ENCODE measurements at places on chromosomes 6 and 20. TPM values are rescaled to one million over a fixed set of nuclear protein-coding genes. Genes with fewer than 3 reads are reported as not detected.

The BMP7 gene
- under 0.01 TPM for total RNA-seq

The PAX1 gene
- not detected for total RNA-seq

The FAM209A gene
- not detected for total RNA-seq

The LIN28B gene
- total RNA-seq: not detected

The ENTPD6 gene
- total RNA-seq: 44.9 TPM

The OR12D3 gene
- total RNA-seq: not detected

The RBM39 gene
- 325 TPM for total RNA-seq

The FAM110A gene
- total RNA-seq: 0.47 TPM

The DZANK1 gene
- 1.2 TPM for total RNA-seq

The AGER gene
- 0.15 TPM for total RNA-seq

The KIAA1755 gene
- total RNA-seq: 0.59 TPM

The SRMS gene
- not detected for total RNA-seq

The OSTM1 gene
- total RNA-seq: 13.1 TPM

The TRIM15 gene
- total RNA-seq: not detected

The SEL1L2 gene
- total RNA-seq: 0.23 TPM

The CRISP3 gene
- not detected for total RNA-seq

The AKAP12 gene
- 65.8 TPM for total RNA-seq

The PRND gene
- not detected for total RNA-seq

The INSM1 gene
- total RNA-seq: not detected

The PRDM13 gene
- not detected for total RNA-seq

The ERVFRD-1 gene
- not detected for total RNA-seq

The MAP3K5 gene
- 5.0 TPM for total RNA-seq

The LY6G6D gene
- total RNA-seq: not detected

The RBPJL gene
- not detected for total RNA-seq

The CPXM1 gene
- 32.2 TPM for total RNA-seq

The UBE2V1 gene
- 36.0 TPM for total RNA-seq

The CRYBG1 gene
- 3.7 TPM for total RNA-seq

The PRRC2A gene
- total RNA-seq: 24.8 TPM

The RHAG gene
- not detected for total RNA-seq

The RRAGD gene
- 4.9 TPM for total RNA-seq

The GJA10 gene
- total RNA-seq: not detected

The SNX21 gene
- total RNA-seq: 27.1 TPM

The GSTA2 gene
- not detected for total RNA-seq

The OTOR gene
- total RNA-seq: not detected

The ISM1 gene
- total RNA-seq: not detected

The C20orf144 gene
- total RNA-seq: 0.15 TPM

The TBX18 gene
- 44.2 TPM for total RNA-seq

The RAB44 gene
- total RNA-seq: not detected

The HUS1B gene
- total RNA-seq: 0.68 TPM

The DAAM2 gene
- 19.3 TPM for total RNA-seq

The EDN3 gene
- total RNA-seq: not detected

The OR2B6 gene
- not detected for total RNA-seq

The TMEM181 gene
- total RNA-seq: 26.4 TPM

The BMP2 gene
- total RNA-seq: 3.8 TPM

The HLA-DRB5 gene
- total RNA-seq: not detected

The TMC2 gene
- not detected for total RNA-seq

The PXT1 gene
- total RNA-seq: 0.08 TPM

The DHX35 gene
- total RNA-seq: 5.9 TPM

The CAP2 gene
- 3.2 TPM for total RNA-seq

The SASH1 gene
- total RNA-seq: 85.2 TPM

The LRP11 gene
- 44.4 TPM for total RNA-seq

The GRM1 gene
- under 0.01 TPM for total RNA-seq

The TUBB1 gene
- total RNA-seq: not detected

The TGM3 gene
- total RNA-seq: not detected

The NKX2-2 gene
- not detected for total RNA-seq

The TAAR6 gene
- total RNA-seq: not detected
